Muscle of arm (tissue), 14 donors: ENCODE measurements at places on chromosomes 11 and 22. TPM values are rescaled to one million over a fixed set of nuclear protein-coding genes. Genes with fewer than 3 reads are reported as not detected.

The CENPM gene
- 4.5 TPM for polyA plus RNA-seq

- DNase-seq, result no peak
Observed at GRCh38 chr22:45262195-45262930, 21.7 kb upstream of the KIAA0930 start.

DNA sequence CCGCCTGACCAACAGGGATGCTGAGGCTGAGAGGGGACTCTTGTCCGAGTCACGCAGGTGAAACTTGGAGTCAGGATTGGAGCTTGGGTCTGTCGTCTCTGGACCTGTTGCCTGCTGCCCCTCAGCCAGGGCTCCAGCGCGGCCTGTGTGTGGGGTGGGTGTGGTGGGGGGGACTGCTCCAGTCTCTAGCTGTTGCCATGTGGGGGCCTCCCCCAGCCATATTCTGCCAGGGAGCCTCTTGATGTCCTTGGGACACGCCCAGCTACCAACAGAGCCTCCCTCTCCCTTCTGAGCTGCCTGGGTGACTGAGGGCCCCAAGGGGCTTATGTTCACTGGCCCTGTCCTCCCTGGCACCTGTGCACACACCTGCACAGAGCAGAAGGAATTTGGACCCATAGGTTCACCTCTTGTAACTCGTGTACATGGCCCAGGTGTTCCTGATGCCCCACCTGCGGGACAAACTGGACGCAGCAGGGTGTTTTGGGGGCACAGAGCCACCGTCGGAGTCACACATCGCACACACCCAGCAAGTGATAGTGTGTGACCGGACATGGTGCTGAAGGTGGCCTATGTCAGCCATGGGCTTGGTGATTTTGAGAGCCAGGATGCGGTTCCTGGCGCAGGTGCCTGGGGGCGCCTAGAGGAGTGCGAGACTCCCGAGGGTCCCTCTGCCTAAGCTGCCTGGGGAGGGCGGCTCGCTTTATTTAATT, 252.3 kb downstream of the TBC1D22A start:
- no peak for DNase-seq

The SPTBN2 gene
- 14.9 TPM for polyA plus RNA-seq

DNA sequence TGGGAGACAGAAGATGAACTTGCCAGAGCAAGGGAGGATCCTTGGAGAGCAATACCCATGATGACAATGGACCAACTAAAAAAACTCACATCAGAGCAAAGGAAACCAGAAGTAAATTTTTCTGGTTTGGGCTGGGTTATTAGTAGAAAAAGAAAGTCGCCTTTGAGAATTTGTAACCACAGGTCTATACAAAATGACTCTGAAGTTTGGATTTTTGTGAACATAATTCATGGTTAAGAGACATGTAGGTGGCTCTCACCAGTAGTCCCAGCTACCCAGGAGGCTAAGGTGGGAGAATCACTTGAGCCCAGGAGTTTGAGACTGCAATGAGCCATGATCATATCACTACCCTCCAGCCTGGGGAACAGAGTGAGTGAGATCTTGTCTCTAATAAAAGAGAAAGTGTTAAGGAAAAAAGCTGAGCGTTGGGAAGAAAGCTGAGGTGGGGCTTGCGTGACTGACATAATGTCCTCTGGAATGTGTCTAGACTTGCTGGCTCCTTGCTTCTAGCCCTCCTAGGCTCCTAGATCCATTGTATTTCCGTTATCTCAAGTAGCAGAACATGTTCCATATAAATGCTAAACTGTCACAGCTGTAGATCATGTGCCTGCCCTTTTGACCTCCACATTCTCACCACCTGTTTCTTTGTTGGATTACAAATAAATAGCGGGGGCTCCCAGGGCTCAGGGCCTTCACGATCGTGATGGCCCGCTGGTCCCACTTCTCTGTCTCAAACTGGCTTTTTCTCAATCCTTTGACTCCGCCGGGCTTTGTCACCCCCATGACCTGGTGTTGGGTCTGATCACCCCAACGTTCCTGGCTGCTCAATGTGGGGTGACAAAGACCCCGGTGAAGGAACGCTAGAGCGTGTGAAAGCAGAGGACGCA, 56.2 kb upstream of the SC5D start:
- no peak for DNase-seq
